ENCODE measurements at places on chromosomes 12 and 14.
A peak's percentile ranks its signal among the peaks of the same experiment; 100 is the strongest.

- no peak for DNase-seq
Observed at GRCh38 chr12:100391856-100392255, 35.0 kb downstream of the SLC17A8 start.

- no peak for DNase-seq
Observed at GRCh38 chr14:102949801-102950451, 27.5 kb downstream of the AMN start.

GRCh38 chr14:46964378-46964777 is 312.8 kb upstream of the RPL10L start:
- no peak for DNase-seq

DNA sequence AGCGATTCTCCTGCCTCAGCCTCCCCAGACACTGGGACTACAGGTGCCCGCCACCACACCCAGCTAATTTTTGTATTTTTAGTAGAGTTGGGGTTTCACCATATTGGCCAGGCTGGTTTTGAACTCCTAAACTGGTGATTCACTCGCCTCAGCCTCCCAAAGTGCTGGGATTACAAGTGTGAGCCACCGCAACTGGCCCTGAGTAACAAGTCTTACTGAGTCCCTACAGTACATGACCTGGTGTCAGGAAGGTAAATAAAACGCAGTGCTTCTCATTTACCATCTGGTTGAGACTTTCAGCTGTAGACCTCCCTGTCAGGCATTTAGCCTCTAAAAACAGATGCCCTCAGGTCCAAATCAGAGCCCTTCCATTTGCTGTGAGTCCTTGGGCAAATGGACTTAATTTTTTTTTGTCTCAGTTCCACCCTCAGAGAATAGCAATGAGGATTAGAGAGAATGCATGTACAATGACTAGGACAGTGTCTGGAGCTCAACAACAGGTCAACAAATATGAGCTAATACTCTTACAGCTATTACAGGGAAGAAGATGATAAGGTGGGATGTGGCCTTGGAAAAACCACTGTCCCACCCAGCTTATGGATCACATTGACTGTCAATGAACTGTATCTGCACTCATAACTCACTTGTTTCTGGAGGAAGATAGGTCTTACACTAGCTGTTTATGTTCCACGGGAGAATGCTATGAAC is 70.5 kb downstream of the PHLDA1 start:
- no peak for DNase-seq

- peak; percentile 76 for DNase-seq
Observed at GRCh38 chr12:111451649-111452129, 46.0 kb downstream of the SH2B3 start.

GRCh38 chr14:47262801-47263200 is 412.6 kb downstream of the MDGA2 start:
- DNase-seq, result no peak

DNA sequence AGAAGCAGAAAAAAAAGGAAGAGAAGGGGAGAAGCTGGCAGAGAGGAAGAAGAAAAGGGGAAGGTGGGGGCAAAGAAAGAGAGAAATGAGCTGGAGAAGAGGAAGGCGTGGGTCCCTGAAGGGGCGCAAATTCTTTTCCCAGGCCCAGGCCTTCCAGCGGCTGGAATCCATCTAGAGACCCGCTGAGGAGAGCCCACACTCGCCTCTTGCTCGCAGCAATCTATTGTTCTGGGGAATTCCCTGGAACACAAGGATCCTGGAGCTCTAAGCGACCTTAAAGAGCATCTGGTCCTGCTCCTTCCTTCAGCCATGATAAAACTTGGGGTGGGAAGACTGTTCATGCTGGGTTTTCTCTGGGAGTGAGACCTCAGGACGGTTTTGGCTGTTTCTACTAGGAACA is 41.2 kb upstream of the FKBP4 start:
- no peak for DNase-seq

DNA sequence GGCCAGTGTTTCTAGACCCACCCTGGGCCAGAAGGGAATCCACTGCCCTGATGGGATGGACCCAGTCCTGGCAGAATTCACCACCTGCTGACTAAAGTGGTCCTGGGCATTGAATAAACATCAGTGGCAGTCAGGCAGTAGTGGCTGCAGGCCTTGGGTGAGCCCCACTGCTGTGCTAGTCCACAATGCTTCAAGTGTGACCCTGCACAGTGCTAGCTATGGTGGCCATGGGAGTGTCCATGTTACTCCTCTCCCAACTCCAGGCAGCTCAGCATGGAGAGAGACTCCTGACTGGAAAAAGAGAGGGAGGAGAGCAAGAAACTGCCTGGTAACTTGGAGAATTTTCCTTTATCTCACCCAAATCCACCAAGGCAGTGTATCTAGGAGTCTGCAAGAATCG is 17.5 kb upstream of the CSRP2 start:
- DNase-seq, result no peak

GRCh38 chr14:92907316-92907911 is 15.5 kb upstream of the CHGA start:
- no peak for DNase-seq

DNA sequence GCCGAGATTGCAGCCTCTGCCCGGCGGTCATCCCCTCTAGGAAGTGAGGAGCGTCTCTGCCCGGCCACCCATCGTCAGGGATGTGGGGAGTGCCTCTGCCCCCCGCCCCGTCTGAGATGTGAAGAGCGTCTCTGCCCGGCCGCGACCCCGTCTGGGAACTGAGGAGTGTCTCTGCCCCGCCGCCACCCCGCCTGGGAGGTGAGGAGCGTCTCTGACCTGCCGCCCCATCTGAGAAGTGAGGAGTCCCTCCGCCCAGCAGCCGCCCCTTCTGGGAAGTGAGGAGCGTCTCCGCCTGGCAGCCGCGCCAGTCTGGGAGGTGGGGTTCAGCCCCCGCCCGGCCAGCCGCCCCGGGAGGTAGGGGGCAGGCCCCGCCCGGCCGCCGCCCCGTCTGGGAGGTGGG is 544.0 kb downstream of the CCER1 start:
- no peak for DNase-seq

GRCh38 chr12:50276912-50277671 is 6.2 kb downstream of the LIMA1 start:
- no peak for DNase-seq

- DNase-seq, result no peak
Observed at GRCh38 chr12:29957835-29958234, 174.1 kb upstream of the TMTC1 start.

DNA sequence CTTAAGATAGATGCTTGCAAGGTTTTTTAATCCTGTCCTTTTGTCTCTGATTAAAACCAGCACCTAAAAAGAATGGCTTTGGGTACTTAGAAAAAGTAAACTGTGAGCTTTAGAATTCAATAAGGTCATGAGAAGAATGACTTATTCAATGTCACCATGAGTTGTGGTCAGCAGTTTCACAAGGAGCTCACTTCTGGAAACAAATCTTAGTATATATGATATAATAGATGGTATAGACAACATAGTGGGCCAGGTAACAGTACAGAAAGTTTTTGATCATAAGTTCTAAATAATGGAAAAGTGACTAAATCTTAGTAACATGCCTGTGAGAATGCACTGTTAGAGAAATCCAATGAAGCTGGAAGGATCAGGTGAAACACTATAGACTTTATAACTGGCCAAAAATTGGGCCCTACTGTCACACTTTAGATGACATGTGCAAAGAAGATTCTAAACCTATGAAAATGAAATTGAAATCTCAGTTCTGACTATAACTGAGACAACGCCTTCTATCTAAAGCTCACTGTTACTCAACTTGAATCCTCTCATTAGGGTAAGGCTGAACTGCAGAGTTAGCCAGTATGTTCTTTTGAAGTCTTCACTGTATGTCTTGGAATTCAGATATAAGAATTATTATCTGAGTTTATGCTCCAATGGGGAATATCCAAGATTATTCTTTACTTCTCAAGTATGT is 42.4 kb upstream of the RAD51AP1 start:
- no peak for DNase-seq

DNA sequence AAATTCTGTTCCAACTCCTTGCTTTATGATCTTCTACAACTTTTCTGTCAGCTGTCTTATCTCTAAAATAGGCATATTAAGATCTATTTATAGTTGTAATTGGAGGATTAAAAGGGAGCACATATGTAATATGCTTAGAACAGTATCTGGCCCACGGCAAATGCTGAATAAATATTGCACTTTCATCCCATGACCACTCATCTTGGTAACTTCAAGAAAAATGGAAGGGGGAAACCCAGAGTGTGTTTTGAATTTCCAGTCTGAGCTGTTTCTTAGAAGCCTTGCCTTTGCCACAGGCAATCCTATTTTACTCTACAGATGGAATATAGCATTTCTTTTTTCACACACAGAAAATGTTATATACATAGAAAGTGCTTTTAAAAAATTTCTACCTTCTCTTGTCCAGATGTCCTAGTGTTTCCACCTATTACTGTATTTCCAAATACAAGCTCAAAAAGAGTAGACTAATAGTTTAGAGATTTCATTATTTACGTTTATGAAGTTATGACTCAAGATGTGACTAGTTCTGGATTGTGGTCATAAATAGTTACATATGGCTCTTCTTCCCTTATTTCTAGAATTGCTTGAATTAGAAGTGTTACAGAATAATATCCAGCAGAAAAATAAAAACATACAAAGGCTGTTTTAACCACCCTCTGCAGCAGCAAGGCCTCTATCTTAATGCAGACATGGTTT is 6.2 kb upstream of the STXBP6 start:
- no peak for DNase-seq

GRCh38 chr12:123502163-123502704 is 31.3 kb downstream of the RILPL1 start:
- DNase-seq, result no peak

GRCh38 chr14:81348061-81348460 is 52.1 kb downstream of the STON2 start:
- DNase-seq, result no peak

GRCh38 chr14:56073799-56074198 is 44.4 kb upstream of the PELI2 start:
- DNase-seq, result no peak

All from CD4-positive, alpha-beta T cell treated with Interleukin-2 at 100 ng/mL for 4 hours (primary cell).